ENCODE measurements at places on chromosomes 6 and 20. TPM values are rescaled to one million over a fixed set of nuclear protein-coding genes. Genes with fewer than 3 reads are reported as not detected.

GRCh38 chr20:34165018-34165619 lies 53.1 kb upstream of the EIF2S2 start:
- DNase-seq = no peak

DNA sequence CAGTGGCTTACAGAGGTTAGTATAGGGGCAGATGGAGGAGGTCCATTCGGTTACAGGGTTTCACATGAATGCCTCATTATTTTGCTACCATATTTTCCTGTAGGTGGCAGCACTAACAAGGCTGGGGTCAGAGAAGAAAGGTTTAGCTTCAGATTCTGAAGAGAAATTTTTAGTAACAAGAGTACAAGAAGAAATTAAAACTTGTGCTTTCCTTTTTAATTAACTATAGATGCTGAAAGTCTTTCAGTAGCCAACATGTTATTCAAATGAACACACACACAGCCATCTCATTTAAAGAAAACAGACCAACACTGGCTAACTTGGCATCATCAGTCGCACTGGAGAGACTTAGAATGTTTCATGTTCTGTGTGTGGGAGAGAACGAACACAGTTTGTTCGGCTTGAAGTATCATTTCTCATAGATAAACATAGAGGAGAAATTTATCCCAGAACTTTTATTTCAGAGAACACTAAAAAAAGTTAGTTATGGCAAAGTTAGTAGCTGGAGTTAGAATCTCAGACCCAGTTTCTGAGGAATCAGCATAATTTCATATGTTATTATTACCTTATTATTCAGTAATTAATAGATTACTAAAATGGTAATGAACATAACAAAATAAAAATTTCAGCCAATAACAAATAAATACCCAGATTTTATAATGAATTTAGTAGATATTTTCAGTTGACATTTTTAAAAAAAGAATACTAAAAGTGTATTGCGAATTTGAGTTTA lies 314.0 kb upstream of the RSPO3 start:
- peak; percentile 3 for DNase-seq

GRCh38 chr6:130122243-130122642 lies 100.5 kb downstream of the SAMD3 start:
- no peak for DNase-seq

DNA sequence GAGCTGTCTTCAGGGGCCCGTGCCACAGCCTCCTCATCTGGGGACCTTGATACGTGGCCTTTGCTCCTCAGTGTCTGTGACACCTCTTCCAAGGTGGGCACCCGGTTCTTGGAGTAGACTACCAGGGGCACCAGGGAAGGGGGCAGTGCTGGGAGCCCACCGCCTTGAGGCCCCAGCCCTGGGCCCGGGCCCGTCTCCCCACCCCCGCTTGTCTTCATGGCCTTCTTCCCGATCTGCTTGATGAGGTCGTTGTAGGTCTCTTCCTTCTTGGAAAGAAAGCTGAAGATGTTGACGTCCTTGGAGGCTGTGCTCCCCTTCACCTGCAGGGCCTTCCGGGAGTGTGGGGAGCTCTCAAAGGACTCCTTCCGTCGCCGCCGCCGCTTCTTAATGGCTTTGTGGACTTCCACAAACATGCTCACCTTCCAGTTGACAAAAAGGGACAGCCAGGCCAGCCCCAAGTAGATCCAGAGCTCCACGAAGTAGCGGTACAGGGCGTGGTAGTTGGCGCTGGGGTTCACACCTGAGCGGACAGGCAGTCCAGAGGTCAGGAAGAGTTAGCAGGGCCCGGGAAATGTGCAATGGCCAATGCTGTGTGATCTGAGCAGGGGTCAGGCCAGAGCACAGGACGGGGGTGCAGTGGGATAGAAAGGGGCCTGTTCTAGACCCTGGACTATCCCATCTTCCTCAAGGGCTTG lies 37.9 kb downstream of the KCNK5 start:
- no peak for DNase-seq

- DNase-seq = no peak
These were observed 53.0 kb downstream of the RCAN2 start for GRCh38 chr6:46438245-46438644.

DNA sequence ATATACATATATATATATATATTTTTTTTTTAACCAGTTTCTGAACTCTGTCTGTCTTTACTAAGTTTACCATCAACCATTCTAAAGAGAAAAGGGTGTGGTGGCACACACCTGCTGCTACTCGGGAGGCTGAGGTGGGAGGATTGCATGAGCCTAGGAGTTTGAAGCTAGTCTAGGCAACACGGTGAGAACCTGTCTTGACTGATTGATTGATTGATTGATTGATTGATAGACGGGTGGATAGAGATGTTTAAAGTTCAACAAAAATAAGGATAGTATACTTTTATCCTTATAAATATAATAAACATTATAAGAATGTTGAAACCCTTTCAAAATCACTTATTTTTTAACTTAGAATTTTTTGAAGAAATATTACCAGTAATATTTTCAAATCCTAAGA lies 30.2 kb downstream of the CEP57L1 start:
- DNase-seq = no peak

DNA sequence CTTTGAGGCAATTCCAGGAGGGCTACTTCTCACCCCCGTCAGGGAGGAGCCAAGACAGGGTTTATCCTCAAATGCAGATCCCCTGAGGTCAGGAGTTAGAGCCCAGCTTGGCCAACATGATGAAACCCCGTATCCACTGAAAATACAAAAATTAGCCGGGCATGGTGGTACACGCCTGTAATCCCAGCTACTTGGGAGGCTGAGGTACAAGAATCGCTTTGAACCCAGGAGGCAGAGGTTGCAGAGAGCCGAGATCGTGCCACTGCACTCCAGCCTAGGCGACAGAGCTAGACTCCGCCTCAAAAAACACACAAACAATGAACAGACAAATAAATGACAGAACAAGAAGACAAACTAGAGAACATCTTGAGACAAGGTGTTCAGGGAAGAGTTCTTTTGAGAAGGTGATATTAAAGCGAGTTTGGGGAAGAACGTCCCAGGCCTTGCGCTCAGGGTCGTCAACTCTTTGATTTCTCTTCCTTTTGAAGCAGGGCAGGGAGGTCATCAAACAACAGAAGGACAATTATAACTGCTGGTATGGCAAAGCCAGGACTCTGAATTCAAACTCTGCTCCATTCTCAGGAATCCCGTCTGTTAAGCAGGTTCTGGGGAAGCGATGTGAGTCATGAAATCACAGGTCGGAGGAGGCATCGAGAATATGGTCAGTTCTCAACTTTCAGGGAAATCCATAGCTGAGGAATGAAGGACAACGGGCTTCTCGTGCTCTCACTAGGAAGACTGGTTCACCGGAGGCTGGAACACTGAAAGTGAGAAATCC lies 1.4 kb upstream of the RALY start:
- no peak for DNase-seq

DNA sequence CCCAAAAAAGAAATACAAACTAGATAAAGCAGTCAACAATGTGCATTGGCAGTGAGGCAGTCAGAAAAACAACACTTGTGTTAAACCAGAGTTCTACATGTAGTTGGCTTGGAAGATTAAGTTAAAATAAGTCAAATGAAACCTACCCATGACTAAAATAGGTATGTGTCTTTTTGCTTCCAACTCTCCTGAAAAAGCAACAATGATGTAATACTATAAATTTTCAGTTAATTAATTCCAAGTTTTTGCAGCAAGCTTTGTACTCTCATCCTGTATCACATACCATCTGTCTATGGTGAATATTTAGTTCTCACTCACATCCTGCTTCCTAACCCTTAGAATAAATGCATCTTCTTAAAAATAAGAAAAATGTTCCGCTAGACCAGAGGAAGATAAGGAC lies 261.5 kb downstream of the KIF16B start:
- no peak for DNase-seq

- DNase-seq = no peak
These were observed 159.3 kb downstream of the CD83 start for GRCh38 chr6:14276667-14277404.

DNA sequence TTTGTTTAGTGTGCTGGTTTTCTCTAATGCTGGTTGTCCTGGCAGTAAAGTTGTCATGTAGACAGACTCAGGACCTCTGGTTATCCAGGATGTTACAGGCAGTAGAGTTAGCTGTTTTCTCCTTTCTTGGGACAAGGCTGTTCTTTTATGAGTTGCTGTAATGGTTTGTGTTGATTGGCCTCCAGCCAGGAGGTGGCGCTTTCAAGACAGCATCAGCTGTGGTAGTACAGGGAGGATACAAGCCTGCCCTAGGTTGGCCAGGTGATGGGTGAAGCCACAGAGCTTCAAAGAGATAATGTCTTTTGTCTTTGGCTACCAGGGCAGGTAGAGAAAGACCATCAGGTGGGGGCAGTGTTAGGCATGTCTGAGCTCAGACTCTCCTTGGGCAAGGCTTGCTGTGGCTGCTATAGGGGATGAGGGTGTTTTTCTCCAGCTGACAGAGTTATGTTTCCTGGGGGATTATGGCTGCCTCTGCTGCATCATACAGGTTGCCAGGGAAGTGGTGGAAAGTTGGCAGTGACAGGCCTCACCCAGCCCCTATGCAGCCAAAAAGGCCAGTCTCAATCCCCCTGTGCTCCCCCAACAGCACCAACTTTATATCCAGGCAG lies 127.2 kb upstream of the TAB2 start:
- DNase-seq = no peak

The COMMD7 gene
- 23.2 TPM for total RNA-seq

The TGIF2 gene
- total RNA-seq = 4.9 TPM

The C2 gene
- 3.7 TPM for total RNA-seq

The SEC23B gene
- total RNA-seq = 68.9 TPM
